Progenitor cell of endocrine pancreas (in vitro differentiated cells): ENCODE measurements at places on chromosomes 5 and 9.

- H3K27me3 ChIP-seq, result no peaks in the 10 kb centered on the region
- DNase-seq, result no peak
- no peak overlapping the region for H3K27ac ChIP-seq
- no peaks in the 10 kb centered on the region for H3K36me3 ChIP-seq
- no peak overlapping the region for H3K4me3 ChIP-seq
- peaks cover 8% of the 10 kb centered on the region for H3K4me1 ChIP-seq
Measured at GRCh38 chr5:124544366-124545055, 201.9 kb downstream of the ZNF608 start.

- H3K27me3 ChIP-seq, result peaks cover 20% of the 10 kb centered on the region
- H3K4me3 ChIP-seq, result no peak overlapping the region
- H3K4me1 ChIP-seq, result peaks cover 7% of the 10 kb centered on the region
- no peak overlapping the region for H3K27ac ChIP-seq
Measured at GRCh38 chr9:130301483-130302286, 36.1 kb downstream of the HMCN2 start.

DNA sequence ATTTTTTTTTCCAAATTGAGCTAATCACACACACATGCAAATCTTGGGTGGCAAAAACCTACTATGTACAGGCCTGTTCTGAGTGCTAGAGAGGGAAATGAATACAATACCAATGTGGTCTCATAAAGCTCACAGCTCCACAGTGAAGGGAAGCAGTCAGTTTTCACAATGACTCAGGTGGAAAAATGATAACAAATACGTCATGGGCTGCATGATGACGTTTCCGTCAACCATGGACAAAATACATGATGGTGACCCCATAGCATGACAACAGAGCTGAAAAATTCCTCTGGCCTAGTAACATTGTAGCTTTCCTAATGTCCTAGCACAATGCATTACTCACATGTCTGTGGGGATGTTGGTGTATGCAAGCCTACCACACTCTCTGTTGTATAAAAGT lies 252.5 kb downstream of the TRIM32 start:
- no peak overlapping the region for H3K4me3 ChIP-seq
- no peaks in the 10 kb centered on the region for H3K36me3 ChIP-seq
- H3K27me3 ChIP-seq, result no peaks in the 10 kb centered on the region
- no peaks in the 10 kb centered on the region for H3K4me1 ChIP-seq
- H3K27ac ChIP-seq, result no peak overlapping the region
- DNase-seq, result no peak

DNA sequence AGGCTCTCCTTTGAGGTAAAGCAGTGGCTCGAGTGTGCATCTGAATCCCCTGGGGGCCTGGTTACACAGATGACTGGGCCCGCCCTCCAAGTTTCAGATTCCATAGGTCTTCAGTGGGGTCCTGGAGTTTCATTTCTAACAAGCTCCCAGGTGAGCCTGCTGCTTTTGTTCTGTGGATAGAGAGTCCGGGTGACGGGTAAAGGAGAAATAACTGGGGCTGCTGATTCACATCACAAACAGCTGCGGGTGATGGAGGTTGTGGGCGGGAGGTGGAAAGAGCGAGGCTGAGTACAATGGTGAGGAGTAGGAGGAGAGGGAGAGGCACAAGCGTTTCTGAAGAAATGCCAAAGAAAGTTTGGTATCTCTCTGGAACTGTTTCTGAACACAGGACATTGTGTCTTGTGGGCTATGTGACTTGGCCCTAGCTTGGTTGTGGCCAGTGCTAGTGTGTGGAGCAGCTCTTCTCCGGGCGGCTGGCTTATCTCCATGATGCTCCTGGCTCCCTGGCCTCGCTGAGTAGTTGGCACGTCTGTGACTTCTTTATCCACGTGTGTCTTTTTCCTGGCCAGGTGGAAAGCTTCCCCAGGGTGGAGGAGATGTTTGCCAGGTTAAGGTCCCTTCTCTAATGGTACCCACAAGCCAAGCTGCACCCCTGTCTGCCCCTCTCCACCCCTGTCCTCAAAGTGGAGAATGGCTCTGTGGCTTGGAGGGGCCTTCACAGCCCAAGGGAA lies 61.7 kb downstream of the HSPA4 start:
- H3K36me3 ChIP-seq, result no peaks in the 10 kb centered on the region
- no peak for DNase-seq
- H3K27ac ChIP-seq, result no peak overlapping the region
- no peak overlapping the region for H3K4me3 ChIP-seq
- H3K27me3 ChIP-seq, result peaks cover 21% of the 10 kb centered on the region

DNA sequence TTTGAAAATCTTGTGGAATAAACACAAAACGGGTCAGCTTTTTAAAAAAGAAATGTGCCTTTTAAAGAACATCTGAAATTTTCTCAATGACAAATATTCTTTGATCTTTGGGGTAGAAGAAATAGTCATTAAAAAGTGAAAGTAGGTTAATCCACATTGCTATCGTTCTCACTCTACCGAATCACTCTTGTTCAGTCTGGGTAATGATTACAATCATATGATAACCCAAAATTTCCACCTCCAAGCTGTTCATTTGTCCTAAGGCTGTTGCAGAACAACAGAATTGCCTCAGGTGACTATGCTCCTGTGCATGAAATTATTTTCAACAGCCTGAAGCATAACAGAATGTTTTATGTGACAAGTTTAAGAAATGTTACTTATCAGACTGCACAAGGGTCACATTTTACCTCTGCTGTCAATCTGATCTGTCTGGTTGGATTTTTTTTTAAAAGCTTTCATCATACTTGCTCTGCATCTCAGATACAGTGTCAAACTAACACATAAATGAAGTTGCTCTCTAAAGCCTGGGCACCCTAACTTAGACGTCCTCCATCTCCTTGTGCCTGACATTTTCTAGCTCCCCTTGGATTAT lies 227.3 kb downstream of the LURAP1L start:
- no peak overlapping the region for H3K4me3 ChIP-seq
- no peaks in the 10 kb centered on the region for H3K36me3 ChIP-seq
- DNase-seq, result no peak
- peaks cover 13% of the 10 kb centered on the region for H3K4me1 ChIP-seq
- no peak overlapping the region for H3K27ac ChIP-seq

GRCh38 chr9:33331377-33331891 lies 41.1 kb downstream of the NFX1 start:
- no peak overlapping the region for H3K27ac ChIP-seq
- no peak overlapping the region for H3K4me3 ChIP-seq
- H3K4me1 ChIP-seq, result no peaks in the 10 kb centered on the region
- H3K27me3 ChIP-seq, result no peaks in the 10 kb centered on the region
- H3K36me3 ChIP-seq, result peaks cover 37% of the 10 kb centered on the region

DNA sequence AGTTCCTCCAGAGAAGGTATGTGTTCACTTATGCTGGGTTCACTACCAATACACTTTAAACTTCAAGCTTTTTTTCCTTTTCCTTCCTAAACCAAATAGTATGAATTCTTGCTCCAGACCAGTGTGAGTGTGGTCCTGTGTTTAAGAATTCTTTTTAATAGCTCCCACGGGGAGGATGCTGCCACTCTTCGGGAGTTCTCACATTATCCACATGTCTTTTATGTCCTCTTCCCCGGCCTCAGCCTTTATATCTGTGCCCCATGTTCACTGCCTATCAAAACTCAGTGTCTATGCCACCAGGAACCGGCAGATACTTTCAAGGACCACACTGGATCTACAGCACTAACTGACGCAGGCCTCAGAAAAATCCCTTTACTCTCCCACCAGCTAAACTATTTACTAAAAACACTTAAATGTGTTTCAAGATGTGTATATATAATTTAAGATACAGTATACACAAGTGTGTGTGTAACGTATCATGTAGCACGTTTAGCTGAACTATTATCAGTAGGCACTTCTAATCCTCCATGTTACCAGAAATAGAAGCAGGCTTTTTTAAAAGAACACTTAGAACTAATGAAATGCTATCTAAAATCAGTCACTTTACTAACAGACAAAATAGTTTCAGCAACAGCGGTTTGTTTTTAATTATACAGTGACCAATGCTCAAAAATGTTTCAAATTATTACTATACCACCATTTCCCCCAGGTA lies 88.0 kb downstream of the PLPP1 start:
- H3K36me3 ChIP-seq, result peaks cover 2% of the 10 kb centered on the region
- H3K4me1 ChIP-seq, result peaks cover 5% of the 10 kb centered on the region
- H3K27ac ChIP-seq, result no peak overlapping the region
- H3K4me3 ChIP-seq, result no peak overlapping the region
- no peaks in the 10 kb centered on the region for H3K27me3 ChIP-seq
